ENCODE measurements at places on chromosomes 11 and 22. TPM values are rescaled to one million over a fixed set of nuclear protein-coding genes. Genes with fewer than 3 reads are reported as not detected.
A peak's percentile ranks its signal among the peaks of the same experiment; 100 is the strongest.

GRCh38 chr22:29030618-29031226 is 30.9 kb downstream of the C22orf31 start:
- no peaks in the 10 kb centered on the region for H3K4me1 ChIP-seq
- peak overlapping the region; percentile 40 for H3K4me3 ChIP-seq
- peak; percentile 57 for DNase-seq
- no peaks in the 10 kb centered on the region for H3K27me3 ChIP-seq
- H3K27ac ChIP-seq, result peak overlapping the region; percentile 86

DNA sequence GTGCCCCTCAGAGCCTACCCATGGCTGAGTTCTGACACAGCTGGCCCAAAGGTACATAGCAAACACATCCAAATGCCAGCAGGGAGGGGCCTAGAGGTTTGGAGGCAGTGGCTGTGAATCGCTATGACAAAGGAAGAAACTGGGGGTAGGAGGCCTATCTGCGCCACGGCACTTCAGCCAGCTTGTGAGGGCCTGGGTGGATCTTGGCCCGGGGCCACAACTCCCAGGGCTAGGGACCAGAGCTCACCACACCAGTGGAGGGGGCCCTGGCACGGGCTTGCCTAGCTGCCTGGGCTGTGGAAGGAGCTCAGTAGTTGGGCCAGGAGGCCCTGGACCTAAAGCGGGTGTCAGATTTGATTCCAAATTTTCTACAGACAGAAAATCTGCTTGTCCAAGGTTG is 9.4 kb upstream of the NAP1L4 start:
- DNase-seq, result peak; percentile 76
- no peaks in the 10 kb centered on the region for H3K27me3 ChIP-seq
- peak overlapping the region; percentile 76 for H3K27ac ChIP-seq
- H3K4me3 ChIP-seq, result no peak overlapping the region
- H3K4me1 ChIP-seq, result peaks cover 43% of the 10 kb centered on the region

GRCh38 chr11:118606157-118606843 is 1.1 kb upstream of the PHLDB1 start:
- no peak overlapping the region for H3K4me3 ChIP-seq
- H3K27me3 ChIP-seq, result no peaks in the 10 kb centered on the region
- peak overlapping the region; percentile 94 for H3K27ac ChIP-seq
- H3K4me1 ChIP-seq, result no peaks in the 10 kb centered on the region

- no peak overlapping the region for H3K27ac ChIP-seq
- H3K4me1 ChIP-seq, result no peaks in the 10 kb centered on the region
- H3K36me3 ChIP-seq, result no peaks in the 10 kb centered on the region
- no peaks in the 10 kb centered on the region for H3K27me3 ChIP-seq
Measured at GRCh38 chr11:115599125-115599524, 94.9 kb upstream of the CADM1 start.

GRCh38 chr11:112212710-112213109 is 13.5 kb upstream of the PTS start:
- H3K27me3 ChIP-seq, result no peaks in the 10 kb centered on the region
- no peak overlapping the region for H3K4me3 ChIP-seq
- no peaks in the 10 kb centered on the region for H3K4me1 ChIP-seq

GRCh38 chr11:57322256-57323166 is 2.2 kb downstream of the TNKS1BP1 start:
- H3K4me3 ChIP-seq, result peak overlapping the region; percentile 91
- DNase-seq, result peak; percentile 96
- peaks cover 18% of the 10 kb centered on the region for H3K4me1 ChIP-seq
- H3K36me3 ChIP-seq, result no peaks in the 10 kb centered on the region

Gene SHISAL1
- total RNA-seq, result 0.32 TPM

Gene CDKN1C
- total RNA-seq, result 88.8 TPM

Measured in breast epithelium (tissue), 4 donors.